ENCODE measurements at places on chromosomes 1 and 21.
A peak's percentile ranks its signal among the peaks of the same experiment; 100 is the strongest.

GRCh38 chr1:203985676-203986075 lies 87.2 kb upstream of the SOX13 start:
- no peak for DNase-seq

DNA sequence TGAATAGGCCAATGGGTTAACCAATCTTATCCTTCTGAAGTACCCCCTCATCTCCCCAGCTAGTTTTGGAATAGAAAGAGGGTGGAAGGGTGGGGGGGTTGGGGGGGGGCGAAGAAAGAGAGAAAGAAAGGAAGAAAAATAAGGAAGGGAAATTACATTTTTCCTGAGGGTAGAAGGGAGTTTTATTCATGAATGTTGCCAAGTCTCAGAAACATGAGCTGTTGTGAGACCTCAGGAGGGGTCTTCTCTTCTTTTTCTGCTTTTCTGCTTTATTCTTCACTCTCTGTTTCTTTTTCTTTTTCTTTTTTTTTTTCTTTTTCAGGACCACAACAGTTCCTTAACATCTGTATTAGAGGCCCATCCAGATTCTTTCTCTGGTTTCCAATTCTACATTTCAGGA lies 6.0 kb upstream of the TRIM67 start:
- DNase-seq: no peak

DNA sequence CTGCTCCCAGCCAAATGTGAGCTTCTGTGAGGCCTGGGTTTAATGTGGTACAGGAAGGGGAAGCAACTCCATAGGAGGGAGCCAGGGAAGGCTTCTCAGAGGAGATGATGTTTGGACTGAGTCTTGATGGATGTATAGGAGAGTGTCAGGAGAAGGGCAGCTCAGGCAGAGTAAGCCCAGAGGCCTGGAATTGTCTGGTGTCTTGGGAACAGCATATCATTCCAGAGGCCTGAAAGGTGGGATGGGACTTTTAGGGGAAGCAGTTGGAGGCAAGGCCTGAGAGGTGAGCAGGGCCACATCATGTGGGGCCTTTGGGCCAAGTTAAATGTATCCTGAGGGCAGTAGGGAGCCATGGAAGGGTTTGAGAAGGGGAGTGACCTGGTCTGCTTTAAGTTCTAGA lies 148.6 kb upstream of the WNT4 start:
- no peak for DNase-seq

DNA sequence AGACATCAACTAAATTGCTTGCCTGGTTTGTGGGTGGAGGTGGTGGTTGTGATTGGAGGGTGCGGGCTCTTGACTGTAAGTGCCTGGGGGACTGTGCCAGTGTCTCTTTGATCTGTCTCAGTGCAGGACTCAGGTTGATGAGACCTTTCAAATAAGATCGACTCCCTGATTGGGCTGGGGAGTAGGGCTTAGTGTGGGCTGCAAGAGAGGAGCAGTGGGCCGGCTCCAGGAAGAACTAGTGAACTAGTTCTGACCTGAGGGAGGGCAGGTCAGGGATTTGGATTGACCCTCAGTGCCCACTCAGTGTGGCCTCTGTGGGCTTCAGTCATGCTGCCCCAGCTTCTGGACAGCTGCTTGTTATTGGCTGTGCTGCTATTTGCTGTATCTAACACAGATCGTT lies 130.6 kb upstream of the CACNA1E start:
- no peak for DNase-seq

DNA sequence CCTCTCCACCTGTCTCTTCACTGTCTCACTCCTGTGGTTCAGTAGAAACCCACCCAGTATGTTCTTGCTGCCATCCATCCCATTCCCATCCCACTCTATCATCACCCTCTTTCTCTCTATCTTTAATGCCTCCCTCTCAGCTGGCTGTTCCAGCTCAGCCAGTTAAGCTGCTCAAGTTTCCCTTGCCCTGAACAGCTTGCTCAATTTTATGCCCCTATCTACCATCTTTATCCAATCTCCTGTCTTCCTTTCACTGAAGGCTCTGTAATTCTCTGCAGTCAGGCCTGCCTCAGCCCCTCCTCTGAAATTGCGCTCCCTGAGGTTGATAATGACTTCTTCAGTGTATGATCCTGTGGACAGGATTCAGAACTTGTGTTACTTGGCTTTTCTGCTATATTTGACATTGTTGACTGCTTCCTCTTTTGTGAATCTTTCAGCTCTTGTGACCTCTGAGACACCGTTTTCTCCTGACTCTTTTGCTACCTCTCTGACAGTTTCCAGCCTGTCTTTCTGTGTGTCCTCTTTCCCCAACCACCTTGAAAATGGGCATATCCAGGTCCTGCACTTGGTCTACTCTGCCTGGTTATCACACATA lies 13.9 kb upstream of the BCAR3 start:
- DNase-seq: no peak

DNA sequence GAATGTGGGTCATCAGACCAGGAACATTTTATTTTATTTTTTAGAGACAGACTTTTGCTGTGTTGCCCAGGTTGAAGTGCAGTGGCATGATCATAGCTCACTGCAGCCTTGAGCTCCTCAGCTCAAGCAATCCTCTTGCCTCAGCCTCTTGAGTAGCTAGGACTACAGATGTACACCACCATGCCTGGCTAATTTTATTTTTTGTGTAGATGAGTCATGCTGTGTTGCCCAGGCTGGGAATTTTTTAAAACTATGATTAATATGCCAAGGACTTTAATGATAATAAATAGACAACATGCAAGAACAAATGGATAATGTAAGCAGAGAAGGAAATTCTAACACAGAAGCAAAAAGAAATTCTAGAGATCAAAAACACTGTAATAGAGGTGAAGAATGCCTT lies 142.4 kb downstream of the AK5 start:
- no peak for DNase-seq

- DNase-seq: no peak
Measured at GRCh38 chr1:80657044-80657643, 1143.6 kb upstream of the ADGRL2 start.

- DNase-seq: no peak
Measured at GRCh38 chr1:9242338-9242969, 7.9 kb downstream of the H6PD start.

DNA sequence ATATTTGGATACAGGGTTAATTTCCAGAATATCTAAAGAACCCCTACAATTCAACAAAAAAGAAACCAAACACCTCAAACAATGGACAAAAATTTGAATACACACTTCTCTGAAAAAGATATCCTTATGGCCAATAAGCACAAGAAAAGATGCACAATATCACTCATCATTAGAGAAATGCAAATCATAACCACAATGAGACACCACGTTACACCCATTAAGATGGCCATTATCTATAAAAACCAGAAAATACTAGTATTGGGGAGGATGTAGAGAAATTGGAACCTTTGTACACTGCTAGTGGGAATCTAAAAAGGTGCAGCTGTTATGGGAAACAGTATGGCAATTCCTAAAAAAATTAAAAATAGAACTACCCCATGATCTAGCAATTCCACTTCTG lies 4.9 kb downstream of the ADAM30 start:
- DNase-seq: no peak

- no peak for DNase-seq
Measured at GRCh38 chr1:101025283-101025656, 314 bp downstream of the DPH5 start.

- DNase-seq: no peak
Measured at GRCh38 chr1:247088967-247089366, 10.4 kb upstream of the ZNF670 start.

DNA sequence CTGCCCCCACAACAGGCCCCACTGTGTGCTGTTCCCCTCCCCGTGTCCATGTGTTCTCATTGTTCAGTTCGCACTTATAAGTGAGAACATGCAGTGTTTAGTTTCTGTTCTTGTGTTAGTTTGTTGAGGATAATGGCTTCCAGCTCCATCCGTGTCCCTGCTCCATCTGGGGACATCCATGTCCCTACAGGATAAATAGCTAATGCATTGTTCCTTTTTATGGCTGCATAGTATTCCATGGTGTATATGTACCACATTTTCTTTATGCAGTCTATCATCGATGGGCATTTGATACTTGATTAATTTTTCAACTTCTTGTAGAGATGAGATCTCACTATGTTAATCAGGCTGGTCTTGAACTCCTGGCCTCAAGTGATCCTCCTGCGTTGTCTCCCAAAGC lies 44.4 kb upstream of the RUNX1 start:
- DNase-seq: no peak

- DNase-seq: peak; percentile 75
Measured at GRCh38 chr1:155044812-155045657, 6.1 kb upstream of the ADAM15 start.

DNA sequence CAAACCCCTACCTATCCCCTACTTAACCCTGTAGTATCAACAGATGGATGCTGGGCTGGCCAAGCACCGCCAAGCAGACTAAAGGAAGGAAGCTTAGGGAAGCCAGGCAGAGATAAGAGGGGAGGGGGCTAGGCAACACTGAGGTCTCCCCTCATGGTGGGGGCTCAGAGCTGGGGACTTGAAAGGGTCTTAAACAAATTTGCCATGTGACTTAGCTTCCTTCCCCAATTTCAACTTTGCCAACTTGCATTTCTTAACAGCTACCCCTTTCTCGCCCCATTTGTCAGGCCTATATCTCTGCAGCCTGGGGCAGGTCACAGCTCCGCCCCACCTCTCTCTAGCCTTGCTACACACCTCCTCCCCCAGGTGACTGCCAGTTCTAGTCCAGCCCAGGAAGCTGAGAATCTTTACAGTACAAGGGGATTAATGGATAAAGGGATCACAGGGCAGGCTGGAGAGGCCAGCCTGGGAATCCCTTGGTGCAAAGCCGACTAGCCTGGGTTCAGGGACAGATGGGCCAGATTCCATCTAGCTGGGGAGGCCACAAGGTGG lies 3.4 kb downstream of the KIF21B start:
- DNase-seq: no peak

GRCh38 chr1:200665861-200666260 lies 3.8 kb downstream of the DDX59 start:
- no peak for DNase-seq

- DNase-seq: no peak
Measured at GRCh38 chr1:40251456-40251855, 3.7 kb downstream of the TMCO2 start.

DNA sequence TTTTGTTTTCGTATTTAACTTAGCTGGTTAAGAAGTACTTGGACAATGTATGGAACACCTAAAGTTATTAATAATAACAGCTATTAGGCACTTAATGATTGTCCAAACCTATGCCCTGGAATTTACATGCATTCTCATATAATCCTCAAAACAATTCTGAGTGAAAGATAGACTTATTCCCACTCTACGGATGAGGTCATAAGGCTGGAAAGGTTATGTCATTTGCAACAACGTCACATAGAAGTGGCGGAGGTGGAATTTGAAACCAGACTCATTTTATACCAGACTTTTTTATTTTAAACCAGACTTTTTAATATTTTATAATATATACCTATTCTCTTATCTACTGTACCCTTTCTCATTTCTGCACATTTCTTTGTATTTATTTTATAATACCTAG lies 8.4 kb downstream of the LRRC8D start:
- no peak for DNase-seq
